ENCODE measurements at places on chromosomes 12 and 14.

DNA sequence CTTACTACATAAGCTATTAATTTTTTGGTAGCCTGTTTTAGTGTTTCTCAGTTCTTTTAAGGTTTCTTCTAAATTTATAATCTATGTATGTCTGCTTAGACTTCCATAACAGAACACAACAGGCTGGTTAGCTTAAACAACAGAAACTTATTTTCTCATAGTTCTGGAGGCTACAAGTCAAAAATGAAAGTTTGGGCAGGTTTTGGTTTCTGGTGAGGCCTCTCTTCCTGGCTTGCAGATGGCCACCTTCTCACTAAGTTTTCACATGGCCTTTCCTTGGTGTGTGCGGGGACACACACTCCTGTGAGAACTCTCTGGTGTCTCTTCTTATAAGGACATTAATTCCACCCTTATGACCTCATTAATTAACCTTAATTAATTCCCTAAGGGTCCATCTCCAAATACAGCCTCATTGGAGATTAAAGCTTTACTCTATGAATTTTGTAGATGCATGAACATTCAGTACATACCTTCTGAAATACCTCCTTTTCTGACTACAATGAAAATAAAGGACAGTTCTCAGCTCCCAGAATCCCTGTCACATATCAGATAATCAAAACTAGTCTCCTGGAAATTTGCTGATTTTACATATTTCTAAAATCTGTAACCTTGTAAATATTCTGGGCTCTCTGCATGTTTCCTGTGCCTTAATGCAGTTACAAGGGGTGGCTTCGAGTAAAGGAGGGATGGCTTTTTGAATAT, 23.2 kb upstream of the BMAL2 start:
- DNase-seq: peak; percentile 80

DNA sequence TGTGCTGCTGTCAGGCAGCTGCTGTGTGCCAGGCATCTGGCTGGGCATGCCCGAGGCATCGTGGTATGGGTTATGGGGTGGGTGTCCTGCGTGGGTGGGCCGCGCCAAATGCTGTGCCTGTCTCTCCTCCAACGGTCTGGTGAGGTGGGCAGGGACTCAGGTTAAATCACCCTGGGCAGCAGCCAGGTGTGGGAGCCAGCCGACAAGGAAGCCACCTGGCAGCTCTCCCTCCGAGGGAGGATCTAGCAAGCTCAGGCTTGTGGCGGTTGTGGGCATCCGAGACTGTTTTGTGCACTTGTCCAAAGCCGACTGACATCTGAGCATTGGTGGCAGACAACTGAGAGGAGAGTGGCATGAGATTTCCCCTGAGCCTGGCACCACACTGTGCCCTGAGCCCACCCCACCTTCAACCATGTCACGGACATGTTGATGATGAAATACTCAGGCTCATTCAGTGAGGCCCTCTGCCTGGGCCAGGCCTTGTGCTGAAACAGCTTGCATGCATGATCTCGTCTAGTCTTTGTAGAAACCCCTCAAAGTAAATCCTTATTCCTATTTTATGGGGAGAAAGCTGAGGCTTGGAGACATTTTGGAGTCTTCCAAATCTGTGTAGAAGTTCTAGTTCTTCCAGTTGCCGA, 181.8 kb upstream of the MYL2 start:
- no peak for DNase-seq

GRCh38 chr14:94936401-94936892, 166.5 kb upstream of the GSC start:
- DNase-seq: no peak

- no peak for DNase-seq
These were observed 217.2 kb downstream of the C12orf50 start for GRCh38 chr12:87812030-87812429.

DNA sequence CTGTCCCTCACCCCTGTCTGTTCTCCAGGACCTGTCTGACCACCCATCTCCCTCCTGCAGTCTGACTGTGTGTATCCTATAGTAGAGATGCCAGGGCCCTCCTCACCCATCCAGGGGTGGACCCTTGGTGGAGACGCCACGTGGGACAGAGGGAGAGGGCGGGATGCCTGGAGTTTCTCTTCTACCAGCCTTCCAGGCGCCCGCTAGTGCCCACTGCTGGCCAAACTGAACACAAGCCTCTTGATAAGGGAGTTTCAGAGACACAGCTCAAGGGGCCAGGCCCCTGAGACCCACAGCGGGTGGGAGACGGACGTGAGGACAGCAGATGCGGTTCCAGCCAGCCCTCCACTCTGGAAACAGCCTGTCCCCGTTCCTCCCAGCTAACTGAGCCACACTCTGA, 147.3 kb downstream of the RBM19 start:
- DNase-seq: no peak

DNA sequence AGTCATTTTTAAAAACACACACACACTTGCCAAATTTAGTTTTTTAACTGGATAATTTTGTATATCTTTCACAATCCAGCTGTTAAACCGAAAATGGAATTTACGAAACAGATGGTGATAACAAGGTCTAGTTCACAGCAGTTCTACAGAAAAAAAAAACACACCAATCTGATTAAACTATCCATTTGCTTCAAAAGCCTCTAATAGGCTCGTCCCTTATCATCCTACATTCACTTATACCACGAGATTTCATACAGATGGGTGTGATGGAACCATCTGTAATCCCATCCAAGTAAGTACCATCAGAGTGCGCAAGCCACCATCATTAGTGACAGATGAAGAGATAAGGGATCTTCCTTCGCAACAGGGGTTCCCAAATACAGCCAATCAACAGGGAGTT, 20.1 kb downstream of the GCH1 start:
- no peak for DNase-seq

- DNase-seq: no peak
These were observed 9.4 kb downstream of the ZBTB42 start for GRCh38 chr14:104810316-104810715.

GRCh38 chr14:75751296-75751695, 90.2 kb downstream of the TTLL5 start:
- DNase-seq: no peak

DNA sequence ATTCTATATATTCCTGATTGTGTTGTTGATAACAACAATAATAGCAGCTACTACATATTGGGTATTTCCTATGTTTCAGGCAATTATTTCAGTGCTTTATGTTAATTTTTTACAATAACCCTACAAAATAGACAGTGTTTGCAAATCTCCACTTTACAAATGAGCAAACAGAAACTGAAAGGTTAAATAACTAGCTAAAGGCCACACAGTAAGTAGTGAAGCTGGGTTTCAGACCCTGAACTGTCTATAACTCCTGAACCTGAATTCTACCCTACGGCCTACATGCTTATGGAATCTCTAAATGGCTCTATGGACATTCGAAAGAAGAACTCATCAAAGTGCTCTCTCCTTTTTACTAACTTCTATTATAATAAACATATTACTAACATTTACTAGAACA, 19.7 kb upstream of the NUDT4 start:
- peak; percentile 48 for DNase-seq

- peak; percentile 32 for DNase-seq
These were observed 25.2 kb upstream of the PLXNC1 start for GRCh38 chr12:94123127-94123526.

Data from GM12865 (cell line).